Left ventricle myocardium superior (tissue), 1 donor: ENCODE measurements at places on chromosomes 12 and 14. TPM values are rescaled to one million over a fixed set of nuclear protein-coding genes. Genes with fewer than 3 reads are reported as not detected.

GRCh38 chr14:56195223-56195622 lies 77.0 kb downstream of the PELI2 start:
- DNase-seq = no peak

GRCh38 chr14:29648045-29648444 lies 279.6 kb downstream of the PRKD1 start:
- no peak for DNase-seq

DNA sequence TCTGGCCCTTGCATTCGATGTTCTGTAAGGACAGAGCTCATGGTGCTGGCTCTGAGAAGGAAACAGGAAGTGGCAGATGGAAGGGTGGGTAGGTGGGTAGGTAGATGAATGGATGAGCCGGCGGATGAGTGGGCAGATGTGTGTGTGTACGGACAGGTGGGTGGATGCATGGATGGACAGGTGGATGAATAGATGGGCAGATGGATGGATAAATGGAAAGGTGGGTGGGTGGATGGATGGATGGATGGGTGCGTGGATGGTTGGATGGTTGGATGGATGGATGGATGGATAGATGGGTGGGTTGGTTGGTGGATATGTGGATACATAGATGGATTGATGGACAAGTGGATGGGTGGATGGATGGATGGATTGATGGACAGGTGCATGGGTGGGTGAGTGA lies 27.6 kb upstream of the PPP1R13B start:
- DNase-seq = no peak

- DNase-seq = no peak
Measured at GRCh38 chr12:1481326-1481725, 113.1 kb downstream of the FBXL14 start.

DNA sequence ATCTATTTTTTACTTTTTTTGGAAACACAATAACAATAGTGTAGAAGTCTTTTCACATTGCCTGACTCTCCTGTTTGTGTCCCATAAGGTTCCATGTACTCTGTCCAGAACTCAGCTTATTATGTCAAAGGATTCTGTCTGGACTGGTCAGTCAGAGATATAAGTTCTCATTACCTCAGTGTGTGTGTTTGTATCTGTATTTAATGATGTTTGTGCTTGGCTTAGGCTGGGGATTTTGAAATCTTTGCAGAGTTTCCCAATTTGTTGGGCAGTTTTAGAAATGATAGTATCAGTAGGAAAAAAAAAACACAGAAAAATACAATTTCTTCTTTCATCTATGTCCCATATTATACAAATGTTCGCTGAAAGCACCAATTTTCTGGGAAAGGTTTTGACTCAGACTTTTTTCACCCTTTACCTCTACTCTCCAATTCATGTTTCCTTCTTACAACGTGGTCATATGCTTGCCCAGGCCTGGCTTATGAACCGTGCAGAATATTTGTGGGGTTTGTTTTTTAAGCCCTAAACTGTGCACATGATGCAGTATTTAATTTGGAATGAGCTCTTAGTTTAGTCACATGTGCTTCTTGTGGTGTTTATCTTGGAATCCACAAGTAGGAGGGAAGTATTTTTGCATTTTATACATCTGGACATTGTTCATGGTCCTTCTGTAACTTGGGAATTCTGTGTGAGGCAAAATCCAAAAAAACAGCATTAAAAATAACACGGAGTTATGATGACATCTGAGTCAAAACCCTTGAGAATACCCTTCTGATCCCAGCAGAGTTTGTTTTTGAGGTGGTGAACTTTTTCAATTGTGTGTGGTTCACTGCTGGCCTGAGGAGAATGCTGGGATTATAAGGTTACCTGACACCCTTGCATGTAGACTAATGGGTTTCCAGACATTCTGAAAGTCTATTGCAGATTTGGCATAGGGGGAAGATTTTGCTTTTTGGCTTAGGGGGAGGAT lies 121.2 kb downstream of the RAD51B start:
- DNase-seq = no peak

DNA sequence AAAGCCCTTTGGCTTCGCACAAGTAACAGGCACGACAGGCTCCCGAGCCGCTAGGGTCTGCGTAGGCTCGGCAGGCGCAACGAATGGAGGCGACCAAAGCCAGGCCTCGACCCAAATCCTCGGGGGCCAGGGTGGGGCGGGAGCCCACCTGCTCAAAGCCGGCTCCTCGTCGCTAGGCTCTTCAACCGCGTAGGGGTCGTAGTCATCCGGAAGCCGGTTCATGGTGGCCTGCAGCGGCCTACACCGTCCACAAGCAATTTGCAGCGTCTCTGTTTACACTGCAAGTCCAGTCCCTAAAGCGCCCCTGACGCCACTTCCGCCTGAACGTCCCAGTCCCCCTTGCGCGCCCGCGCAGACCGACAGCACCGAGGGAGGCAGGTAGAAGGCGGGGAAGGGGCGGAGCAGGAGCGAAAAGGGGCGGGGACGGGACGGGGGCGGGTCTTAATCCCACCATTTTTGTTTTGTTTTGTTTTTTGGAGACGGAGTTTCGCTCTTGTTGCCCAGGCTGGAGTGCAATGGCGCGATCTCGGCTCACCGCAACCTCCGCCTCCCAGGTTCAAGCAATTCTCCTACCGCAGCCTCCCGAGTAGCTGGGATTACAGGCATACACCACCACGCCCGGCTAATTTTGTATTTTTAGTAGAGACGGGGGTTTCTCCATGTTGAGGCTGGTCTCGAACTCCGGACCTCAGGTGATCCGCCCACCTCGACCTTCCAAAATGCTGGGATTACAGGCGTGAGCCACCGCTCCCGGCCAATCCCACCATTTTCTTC lies at the start of gene EAPP:
TSS of gene EAPP (minus strand) at position 295 of the 774 bp plus-strand sequence. CDS start at position 222, 73 bp downstream.
- peak; percentile 98 for DNase-seq

GRCh38 chr14:100384819-100385813 lies 62.0 kb downstream of the SLC25A47 start:
- no peak for DNase-seq

GRCh38 chr12:118290130-118290529 lies 82.6 kb downstream of the TAOK3 start:
- DNase-seq = no peak

- no peak for DNase-seq
Measured at GRCh38 chr14:82451675-82452074, 918.0 kb upstream of the SEL1L start.

GRCh38 chr12:121792607-121793439 lies 665 bp downstream of the RHOF start:
- DNase-seq = peak; percentile 80

- DNase-seq = no peak
Measured at GRCh38 chr12:38744041-38744440, 161.3 kb downstream of the CPNE8 start.

- no peak for DNase-seq
Measured at GRCh38 chr12:3273409-3273853, 196.3 kb downstream of the TSPAN9 start.

DNA sequence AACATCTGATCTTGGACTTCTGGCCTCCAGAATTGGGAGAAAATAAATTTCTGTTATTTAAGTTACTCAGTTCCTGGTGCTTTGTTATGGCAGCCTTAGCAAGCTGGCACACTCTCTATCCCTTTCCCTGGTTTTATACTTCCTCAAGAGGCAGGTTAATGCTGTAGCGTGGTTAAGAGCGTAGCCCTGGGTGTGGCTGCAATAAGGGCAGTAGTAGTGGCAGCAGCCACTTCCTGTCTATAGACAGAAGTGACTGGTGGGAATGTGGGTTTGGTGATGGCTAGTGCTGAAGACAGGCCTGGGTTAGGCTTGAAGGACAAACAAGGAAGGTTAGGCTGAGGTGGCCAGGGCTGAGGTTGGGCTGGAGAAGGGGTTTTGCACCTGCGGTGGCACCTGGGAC lies 3.6 kb upstream of the LGALS3 start:
- DNase-seq = no peak

- DNase-seq = no peak
Measured at GRCh38 chr12:54004063-54004840, 4.3 kb downstream of the HOXC9 start.

DNA sequence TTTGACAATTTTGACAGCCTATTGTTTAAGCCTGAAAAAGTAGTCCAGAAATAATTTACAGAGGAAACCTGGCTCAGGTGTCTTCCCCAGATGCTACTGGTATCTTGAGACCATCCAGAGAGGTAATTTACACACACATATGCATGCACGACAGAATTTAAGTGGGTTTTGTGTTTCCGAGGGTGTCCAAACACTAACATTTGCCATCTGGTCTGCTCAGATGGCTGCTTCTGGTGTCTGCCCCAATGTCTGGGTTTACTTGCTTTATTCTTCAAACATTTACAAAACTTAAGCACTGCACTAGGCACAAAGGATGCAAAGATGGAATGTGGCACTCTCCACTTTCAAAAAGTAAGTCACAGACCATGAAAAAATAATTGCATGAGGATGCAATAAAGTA lies 226.6 kb upstream of the EGLN3 start:
- no peak for DNase-seq

- peak; percentile 27 for DNase-seq
Measured at GRCh38 chr12:23006413-23006812, 381.4 kb downstream of the ETNK1 start.

GRCh38 chr14:46626876-46627275 lies 24.7 kb downstream of the RPL10L start:
- no peak for DNase-seq

VRTN gene
- not detected for total RNA-seq

GPD1 gene
- total RNA-seq = 33.9 TPM

HCAR3 gene
- total RNA-seq = 0.12 TPM

DACT1 gene
- 2.2 TPM for total RNA-seq

KRT80 gene
- total RNA-seq = not detected

GZMB gene
- total RNA-seq = 0.40 TPM
